ENCODE measurements at places on chromosomes 5 and 9.

DNA sequence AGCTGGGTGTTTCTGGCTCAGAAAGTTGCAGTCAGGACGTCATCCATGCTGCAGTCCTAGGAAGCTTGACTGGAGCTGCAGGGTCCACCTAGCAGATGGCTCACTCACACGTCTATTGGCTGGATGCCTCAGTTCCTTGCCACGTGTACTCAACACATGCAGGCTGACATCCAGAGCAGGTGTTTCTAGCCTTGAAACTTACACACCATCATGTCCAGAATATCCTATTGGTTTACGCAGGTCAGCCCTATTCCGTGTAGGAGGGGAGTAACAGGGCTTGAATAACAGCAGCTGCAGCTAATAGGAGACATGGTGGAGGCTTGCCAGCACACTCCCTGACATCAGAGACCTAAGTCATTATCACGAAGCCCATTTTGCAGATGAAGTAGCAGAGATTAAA, 473.5 kb downstream of the ACTL7B start:
- no peak for DNase-seq

GRCh38 chr5:175378444-175379028, 65.4 kb downstream of the DRD1 start:
- no peak for DNase-seq

DNA sequence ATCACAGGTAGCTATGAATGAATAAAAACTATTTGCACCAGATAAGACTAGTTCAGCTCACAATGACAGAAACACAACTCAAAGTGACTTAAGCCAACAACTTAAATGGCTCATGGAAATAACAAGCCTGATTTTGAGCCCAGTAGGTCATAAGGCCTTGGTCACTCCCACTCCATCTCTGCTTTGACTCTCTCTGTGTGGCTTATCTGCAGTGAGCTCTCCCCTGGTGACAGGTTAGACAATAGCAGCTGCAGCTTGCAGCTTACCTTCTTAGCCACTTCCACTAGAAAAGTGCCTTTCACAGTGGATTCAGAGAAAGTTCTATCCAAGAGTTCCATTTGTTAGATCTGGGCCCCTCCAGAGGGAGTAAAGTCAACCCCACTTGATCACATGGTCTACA, 315.7 kb downstream of the RAB3C start:
- no peak for DNase-seq

GRCh38 chr9:101705135-101705661, 33.2 kb downstream of the GRIN3A start:
- DNase-seq: no peak

- DNase-seq: no peak
Observed at GRCh38 chr5:141313711-141314110, 6.9 kb downstream of the TAF7 start.

GRCh38 chr5:168910874-168911273, 331.7 kb upstream of the PANK3 start:
- DNase-seq: no peak

GRCh38 chr9:137476856-137477255, 17.7 kb upstream of the NSMF start:
- no peak for DNase-seq

DNA sequence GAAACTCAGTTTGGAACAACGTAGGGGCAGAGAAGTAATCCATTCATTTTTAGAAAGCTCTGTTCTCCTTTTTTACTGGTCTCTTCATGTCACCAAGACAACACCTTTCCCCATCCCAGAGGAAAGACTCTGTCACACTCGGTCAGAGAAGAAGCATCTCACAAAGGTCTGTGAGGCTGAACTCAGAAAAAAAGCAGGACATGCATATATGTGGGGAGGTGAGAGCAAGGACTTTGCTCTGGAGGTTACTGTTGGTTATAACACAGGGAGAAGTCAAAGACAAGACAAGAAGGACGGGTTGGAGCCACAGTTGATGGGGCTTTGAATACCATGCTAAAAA, 19.2 kb upstream of the MTMR12 start:
- no peak for DNase-seq

DNA sequence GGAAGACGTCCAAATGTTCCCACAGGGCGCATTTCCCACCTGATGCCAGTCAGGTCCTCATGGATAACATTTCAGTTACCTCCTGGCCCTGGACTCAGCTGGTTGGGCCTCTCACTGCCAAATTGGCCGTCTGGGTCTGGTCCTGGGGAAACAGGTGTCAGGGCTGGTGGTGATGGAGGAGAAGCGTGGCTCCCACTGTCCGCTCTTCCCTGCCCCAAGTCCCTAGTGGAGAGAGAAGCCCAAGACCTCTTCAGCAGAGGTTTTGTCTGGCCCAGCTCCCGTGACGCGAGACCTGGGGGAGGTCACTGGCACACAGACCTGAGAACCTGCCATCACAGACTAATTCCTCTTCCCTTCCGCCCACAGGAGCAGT, 27.8 kb upstream of the PRDM12 start:
- no peak for DNase-seq

DNA sequence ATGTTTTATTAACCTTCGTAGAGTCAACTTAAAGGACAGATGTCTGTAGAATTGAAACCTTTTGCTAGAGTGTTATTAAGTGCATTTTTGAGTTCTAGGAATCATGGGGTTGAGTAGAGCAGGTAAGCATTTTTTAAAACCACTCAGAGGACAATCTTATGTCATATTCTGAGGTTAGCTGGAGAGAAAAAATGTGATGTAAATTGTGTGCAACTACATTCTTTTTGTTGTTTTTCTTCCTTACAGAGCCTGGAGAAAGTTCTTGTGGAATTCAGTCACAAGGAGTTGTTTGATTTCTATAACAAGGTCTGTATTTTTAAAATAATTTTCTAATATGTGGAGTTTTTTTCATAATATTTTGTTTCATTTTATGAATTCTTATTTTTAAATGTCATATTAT, 206.4 kb downstream of the COMMD10 start:
- DNase-seq: no peak

DNA sequence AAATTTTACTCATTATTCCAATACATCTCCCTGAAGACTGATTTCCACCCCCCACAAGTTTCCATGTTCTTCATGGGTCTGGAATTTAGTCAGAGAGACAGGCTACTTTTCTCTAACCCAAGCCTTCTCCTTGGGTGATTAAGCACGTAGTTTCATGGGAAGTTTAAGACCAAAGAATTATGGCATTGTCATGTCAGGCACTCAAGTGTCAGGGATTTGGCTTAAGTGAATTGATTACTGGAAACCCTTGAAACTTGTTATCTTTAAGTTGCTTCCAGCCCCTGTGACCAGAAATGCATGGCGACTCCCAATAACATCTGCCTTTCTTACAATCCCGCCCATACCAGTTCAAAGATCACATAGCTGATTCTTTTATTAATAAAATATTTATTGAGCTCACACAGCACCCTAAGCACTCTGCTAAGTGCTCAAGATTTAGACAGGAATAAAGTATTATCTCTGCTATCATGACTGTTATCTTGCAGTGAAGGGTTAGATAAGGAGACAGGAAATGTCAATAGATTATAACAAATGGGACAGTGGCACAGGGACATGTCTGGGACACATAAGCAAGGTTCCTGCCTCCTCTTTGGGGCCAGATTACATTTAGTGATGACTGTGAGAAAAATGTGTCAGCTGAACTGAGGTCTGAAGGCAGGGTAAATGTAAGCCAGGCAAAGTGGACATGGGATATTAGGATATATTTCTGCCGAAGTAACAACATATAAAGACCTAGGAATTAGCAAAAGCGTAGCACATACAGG, 241.2 kb upstream of the TNC start:
- DNase-seq: no peak

DNA sequence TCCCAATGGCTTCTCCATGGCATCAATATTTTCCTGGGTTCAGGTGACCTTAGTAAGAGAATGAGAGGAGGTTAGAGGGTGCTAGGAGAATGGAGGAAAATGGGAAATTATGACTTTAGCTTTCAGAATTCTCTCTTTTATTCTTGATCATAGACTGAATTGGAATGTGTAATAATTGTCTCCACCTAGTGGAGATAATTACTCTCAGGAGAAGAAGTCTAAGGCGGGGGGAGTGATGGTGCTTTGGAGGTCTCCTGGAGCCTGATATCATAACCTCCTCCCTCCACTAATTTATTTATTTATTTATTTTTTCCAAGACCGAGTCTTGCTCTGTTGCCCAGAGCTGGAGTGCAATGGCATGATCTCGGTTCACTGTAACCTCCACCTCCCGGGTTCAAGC, 221.3 kb downstream of the GRIA1 start:
- DNase-seq: no peak

DNA sequence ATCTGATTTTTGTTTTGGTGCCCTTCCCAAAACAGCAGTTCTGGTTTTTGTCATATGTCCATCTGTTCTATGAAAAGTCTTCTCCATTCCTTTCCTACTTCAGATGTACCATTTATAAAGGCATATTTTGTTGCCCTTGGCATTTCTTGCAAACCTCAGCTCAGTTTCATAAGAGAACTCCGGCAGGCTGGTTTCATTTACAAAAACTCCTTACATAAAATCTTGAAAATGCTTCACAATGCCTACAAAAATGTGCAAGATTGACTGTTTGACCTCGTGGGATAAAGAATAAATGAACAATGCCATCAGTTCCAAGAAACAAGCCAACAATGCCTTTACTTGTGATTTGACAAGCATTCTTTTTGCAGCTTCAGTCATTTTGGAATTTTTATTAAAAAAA, 39.1 kb upstream of the CTNNAL1 start:
- no peak for DNase-seq

- DNase-seq: no peak
Observed at GRCh38 chr9:128588581-128589233, 36.3 kb downstream of the SPTAN1 start.

GRCh38 chr5:153456354-153456753, 34.1 kb upstream of the GRIA1 start:
- DNase-seq: no peak

GRCh38 chr5:170748951-170749471, 34.5 kb upstream of the GABRP start:
- DNase-seq: no peak

GRCh38 chr9:92669527-92669889, 423 bp downstream of the IPPK start:
- DNase-seq: no peak
